ENCODE measurements at places on chromosomes 13 and 19.
A peak's percentile ranks its signal among the peaks of the same experiment; 100 is the strongest.

DNA sequence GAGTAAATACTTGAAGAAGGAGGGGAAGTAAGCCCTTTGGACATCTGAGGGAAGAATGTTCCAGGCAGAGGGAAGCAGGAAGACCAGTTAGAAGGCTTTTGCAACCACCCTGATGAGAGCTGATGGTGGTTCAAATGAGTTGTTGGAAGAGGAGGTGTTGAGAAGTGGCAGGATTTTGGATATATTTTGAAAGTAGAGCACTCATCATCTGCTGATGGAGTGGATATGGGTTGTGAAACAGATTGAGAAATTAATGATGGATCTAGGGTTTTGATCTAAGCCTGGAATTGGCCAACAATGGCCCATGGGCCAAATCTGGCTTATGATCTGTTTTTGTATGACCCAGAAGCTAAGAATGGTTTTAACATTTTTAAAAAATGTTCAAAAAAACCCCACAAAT lies 230.7 kb downstream of the NDFIP2 start:
- no peak for DNase-seq

GRCh38 chr19:29372921-29373797 lies 152.6 kb upstream of the VSTM2B start:
- DNase-seq: no peak

- DNase-seq: no peak
Measured at GRCh38 chr19:46839752-46840497, 10.7 kb downstream of the AP2S1 start.

- no peak for DNase-seq
Measured at GRCh38 chr13:113855012-113855921, 8.6 kb downstream of the GAS6 start.

- no peak for DNase-seq
Measured at GRCh38 chr13:33541962-33542308, 256.4 kb upstream of the STARD13 start.

DNA sequence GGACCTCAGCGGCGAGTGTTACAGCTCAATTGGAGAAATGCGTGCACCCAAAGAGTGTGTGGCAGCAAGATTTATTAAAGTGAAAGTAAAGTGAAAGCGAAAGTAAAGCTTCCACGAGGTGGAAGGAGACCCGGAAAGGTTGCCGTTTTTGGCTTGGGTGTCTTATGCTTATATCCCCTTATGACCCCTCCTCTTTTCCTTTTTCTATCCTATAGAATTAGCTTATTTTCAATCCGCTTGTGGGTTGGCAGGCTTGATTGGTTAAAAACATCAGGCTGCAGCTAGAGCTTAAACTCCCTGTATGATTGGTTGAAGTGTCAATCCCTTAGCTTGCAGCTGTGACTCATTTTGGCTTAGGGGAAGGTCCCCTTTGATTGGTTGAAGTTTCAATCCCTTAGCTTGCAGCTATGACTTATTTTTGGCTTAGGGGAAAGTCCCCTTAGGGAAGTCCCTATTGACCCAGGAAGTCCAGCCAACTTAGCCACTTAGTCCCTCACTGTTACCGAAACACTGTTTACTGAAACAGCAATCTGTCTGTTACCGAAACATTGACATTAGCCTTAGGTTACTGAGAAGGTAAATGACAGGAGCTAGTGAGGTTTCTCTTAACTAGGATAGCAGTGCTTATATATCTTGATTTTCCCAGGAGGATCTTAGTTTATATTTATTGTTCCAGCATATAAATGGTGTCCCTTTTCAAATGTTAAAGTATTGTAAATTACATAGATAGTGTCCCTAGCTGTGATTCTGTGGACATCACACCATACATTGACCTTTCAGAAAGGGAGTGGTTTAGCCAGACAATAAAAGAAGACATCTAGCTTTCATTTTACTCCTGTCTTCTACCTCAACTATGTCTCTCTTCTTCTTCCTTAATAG lies 575.8 kb downstream of the DACH1 start:
- no peak for DNase-seq

DNA sequence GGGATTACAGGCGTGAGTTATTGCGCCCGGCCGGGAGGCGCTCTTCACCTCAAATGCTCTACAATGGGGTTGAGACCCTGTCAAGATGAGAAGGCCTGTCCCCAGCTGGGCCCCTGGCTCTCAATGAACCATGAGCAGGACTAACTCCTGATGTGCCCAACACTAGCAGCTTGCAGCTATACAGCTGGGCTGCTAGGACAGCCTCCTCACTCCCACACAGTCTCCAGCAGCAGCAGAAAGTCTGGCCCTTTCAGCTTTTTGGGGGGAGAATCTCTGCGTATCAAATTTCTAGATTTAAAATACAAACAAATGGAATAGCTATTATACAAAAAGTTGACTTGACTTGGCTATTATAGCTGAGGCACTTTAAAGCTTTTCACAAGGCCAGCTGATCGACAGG lies 30.2 kb downstream of the TMTC4 start:
- DNase-seq: no peak

GRCh38 chr19:39407410-39407659 lies 688 bp downstream of the ZFP36 start:
- no peak for DNase-seq

GRCh38 chr19:30522341-30522740 lies 150.2 kb downstream of the ZNF536 start:
- DNase-seq: no peak

GRCh38 chr13:51663973-51664957 lies 80.0 kb downstream of the WDFY2 start:
- no peak for DNase-seq

DNA sequence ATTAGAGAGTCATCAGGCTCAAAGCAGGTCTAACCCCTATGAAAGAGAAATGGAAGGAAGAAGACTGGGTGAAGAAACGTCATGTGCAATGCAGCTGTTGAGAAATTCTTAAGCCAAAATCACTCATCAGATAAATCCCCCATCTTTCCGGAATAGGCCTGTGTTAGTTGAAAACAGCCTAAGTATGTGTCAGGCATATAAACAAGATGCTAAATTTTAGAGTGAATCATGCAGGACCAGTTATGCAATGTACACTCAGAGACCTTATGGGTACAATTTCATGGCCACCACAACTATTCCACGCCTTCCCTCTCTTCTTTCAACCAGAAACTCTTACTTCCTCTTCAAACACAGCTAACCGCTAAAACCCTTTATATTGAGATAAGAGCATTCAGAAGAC lies 717.7 kb upstream of the ATXN8OS start:
- no peak for DNase-seq

- DNase-seq: no peak
Measured at GRCh38 chr19:4181053-4181508, 1.3 kb downstream of the SIRT6 start.

- no peak for DNase-seq
Measured at GRCh38 chr13:37618554-37618953, 20.0 kb upstream of the POSTN start.

GRCh38 chr13:99381766-99382165 lies 74.6 kb upstream of the GPR183 start:
- no peak for DNase-seq

DNA sequence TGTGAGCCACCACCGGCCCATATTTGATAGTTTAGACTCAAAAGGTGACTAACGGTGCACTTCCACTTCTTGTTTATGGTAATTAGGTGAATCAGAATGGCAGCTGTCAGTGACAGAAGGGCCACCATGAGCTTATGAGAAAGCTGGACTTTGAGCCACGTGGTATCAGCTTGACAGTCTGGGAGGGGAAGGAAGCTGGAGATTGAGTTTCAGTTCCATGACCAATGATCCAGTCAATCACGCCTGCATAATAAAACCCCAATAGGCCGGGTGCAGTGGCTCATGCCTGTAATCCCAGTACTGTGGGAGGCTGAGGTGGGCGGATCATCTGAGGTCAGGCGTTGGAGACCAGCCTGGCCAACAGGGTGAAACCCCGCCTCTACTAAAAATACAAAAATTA lies 8.2 kb downstream of the EID2B start:
- no peak for DNase-seq

- DNase-seq: no peak
Measured at GRCh38 chr13:62418872-62419271, 1003.2 kb upstream of the PCDH20 start.

- DNase-seq: no peak
Measured at GRCh38 chr13:109243311-109243951, 543.0 kb downstream of the IRS2 start.

GRCh38 chr19:31992750-31993149 lies 352.7 kb upstream of the ZNF507 start:
- no peak for DNase-seq

DNA sequence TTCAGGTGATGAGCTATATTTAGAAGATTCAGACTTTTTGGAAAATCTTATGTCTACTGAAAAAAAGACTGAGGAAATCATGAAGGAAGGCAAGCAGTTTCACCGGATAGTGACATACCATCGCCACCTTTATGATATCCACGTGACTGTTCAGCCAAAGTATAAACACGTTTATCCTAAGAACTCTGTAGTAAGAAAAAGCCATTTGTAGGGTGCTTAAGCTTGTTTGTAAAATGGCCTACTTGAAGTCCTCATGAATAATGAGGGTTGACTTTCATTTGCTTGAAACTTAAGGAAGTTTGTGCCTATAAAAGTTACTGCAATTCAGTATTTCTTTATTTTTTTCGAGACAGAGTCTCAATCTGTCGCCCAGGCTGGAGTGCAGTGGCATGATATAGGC lies 7.8 kb upstream of the TDRD12 start:
- no peak for DNase-seq

DNA sequence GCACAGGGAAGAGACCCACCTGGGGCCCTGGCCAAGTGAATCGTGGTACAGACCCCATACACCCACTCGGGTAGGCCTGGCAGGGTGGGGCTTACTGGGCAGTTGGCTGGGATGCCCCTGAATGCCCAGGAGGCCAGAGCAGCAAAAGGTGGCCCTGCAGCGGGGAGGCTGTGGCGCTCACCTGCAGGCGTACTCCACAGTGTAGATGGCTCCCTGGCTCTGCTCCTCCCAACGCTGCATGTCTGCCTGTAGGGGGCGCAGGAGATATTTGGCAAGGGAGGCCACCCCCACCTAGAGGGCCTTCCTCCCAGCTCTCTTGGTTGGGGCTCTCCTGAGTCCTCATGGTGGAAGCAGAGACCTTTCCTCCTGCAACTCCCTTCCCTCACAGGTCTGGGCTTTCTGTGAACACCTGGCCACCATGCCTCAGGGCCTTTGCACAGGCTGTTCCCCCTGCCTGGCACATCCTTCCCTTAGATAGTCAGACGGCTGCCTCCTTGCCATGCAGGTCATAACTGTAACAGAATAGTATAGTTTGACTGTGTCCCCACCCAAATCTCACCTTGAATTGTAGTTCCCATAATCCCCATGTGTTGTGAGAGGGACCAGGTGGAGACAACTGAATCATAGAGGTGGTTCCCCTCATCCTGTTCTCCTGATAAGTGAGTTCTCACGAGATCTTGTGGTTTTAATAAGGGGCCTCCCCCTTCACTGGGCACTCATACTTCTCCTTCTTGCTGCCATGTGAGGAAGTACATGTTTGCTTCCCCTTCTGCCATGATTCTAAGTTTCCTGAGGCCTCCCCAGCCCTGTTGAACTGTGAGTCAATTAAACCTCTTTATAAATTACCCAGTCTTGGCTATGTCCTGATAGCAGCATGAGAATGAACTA lies 5.9 kb downstream of the BORCS8 start:
- DNase-seq: peak; percentile 60

DNA sequence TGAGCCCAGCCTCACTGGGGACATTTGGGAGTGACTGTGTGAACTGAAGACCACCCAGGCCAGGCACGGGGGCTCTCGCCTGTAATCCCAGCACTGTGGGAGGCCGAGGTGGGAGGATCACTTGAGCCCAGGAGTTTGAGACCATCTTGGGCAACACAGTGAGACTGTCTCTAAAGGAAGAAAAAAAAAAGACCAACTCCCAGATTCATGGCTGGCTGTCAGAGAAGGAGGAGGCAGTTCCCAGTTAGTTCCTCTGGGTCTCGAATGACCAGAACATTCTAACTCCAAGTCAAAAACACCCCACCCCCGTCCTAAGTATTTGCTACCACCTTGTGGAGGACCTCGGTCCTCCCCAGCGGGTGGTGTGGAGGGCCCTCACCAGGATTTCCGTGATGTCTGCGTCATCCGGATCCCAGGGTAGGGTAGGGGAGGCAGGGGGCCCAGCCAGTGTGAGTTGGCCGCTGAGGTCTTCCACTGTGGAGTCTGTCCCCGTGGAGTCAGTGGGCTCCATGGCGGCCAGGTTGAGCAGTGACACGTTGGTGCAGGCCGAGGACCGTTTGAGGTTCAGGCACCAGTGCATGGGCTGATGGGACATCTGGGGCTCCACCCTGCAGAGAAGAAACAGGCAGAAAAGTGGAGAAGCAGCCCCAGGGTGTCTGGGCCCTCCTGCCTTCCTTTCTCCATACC lies 1.3 kb downstream of the TSKS start:
- no peak for DNase-seq

- DNase-seq: no peak
Measured at GRCh38 chr13:90956031-90956430, 391.5 kb upstream of the MIR17HG start.

DNA sequence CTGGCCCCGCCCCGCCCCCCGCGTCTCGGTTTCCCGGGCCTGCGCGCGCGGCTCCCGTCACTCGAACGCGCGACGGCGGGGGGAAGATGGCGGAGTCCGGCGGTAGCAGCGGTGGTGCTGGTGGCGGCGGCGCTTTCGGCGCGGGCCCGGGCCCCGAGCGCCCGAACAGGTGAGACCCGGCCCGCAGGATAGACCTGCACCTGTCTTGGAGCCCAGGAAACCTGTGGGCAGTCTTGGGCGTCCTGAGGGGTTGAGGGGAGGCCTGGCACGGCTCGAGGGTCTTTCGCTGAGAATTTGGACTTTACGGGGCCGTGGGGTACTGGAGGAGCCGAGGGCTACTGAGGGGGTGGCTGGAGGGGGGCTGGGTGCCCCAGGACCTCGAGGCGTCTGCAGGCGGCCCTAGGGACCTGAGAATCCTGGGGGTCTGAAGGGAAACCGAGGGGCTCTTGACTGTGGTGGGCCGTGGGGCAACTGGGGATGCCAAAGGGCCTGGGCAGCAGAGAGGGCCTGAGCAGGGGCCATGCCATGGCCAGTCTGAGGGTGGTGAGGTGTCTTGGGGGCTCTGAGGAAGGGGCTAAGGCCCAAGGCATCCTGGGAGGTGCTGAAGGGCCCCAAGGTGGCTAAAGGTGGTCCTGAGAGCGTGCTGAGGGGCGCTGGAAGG lies at the start of gene KLHL26:
KLHL26 (plus strand) TSS at position 60 of the 661 bp plus-strand sequence; CDS start at position 87, 27 bp downstream.
- DNase-seq: no peak

DNA sequence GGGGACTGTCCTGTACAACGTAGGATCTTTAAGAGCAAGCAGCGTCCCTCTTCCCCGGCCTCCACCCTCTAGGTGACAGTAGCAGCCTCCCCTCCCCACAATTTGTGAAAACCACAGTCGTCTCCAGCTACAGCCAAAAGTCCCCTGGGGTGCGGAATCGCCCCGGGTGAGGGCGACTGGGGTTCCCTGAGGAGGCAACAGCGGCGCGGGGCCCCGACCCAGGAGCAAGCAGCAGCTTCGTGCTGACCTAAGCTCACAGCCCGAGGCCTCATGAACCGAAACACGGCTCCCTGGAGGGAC lies 322 bp downstream of the ZNF558 start:
- DNase-seq: no peak

DNA sequence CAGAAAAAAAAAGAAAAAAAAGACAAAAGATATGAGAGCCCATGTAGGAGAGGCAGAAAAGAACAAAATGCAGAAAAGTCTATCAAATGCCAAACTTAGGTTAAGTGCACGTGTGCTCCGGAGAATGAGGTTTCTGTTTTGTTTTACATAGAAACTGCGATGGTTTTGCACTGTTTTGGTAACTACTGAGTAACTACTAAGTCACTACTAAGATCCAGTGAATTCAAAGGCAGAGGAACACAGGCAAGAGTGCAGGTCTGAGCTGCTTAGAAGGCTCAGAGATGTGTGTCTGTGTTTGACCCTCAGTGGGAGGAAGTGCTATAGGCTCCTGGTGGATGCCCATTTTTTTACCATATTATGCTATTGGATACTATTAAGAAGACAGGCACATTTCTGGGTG lies 299.3 kb downstream of the NDFIP2 start:
- DNase-seq: no peak

GRCh38 chr13:31160857-31161556 lies 697 bp downstream of the HSPH1 start:
- DNase-seq: no peak
